ENCODE measurements at places on chromosomes 4 and X.

- DNase-seq, result no peak
These were observed 77.1 kb downstream of the RBM47 start for GRCh38 chr4:40552536-40552935.

- DNase-seq, result no peak
These were observed 66.0 kb downstream of the CBLL2 start for GRCh38 chrX:22338740-22339139.

DNA sequence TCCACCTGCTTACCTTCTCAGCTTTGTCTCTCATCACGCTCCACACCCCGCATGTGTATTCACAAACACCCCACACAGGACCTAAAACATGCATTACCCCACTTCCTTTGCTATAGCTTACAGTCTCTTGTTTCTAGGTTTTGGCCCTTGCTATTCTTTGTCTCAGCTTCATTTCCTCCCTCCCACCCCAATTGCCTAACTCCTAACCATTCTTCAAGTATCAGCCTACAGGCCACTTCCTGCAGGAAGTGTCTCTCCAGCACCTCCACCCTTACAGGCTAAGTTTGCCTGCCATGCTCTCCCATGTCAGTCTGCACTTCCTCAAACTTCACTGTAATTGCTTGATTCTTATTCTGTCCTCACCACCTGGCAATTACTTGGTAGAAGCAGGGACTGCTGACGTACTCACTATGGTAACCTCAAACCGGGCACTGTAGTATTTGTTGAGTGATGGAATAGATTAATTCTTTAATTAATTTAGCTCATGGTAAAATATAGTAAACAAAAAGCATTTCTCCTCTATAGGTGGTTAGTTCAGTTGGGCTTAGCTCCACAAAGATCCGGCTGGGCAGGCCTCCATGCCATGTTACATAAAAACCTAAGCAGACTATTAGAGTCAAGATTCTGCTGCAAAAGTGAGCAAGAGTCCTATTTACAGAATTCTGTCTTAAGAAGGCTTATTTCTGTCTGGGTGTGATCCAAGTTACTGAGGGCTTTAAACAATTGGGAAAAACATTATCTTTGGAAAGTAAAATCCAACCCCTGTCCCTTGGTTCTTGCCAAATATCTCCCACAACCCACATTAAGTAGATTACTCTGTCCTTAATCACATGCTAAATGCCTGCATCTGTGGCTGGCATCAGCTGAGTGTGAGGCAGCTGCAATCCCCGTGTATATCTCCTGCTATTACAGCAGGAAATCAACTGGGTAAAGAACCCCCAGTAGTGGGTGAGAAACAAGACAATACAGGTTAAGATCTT is 124.7 kb upstream of the CPEB2 start:
- DNase-seq, result no peak

- DNase-seq, result no peak
These were observed 2184.4 kb upstream of the AGA start for GRCh38 chr4:179626687-179627086.

GRCh38 chrX:96372313-96373046 is 312.2 kb upstream of the DIAPH2 start:
- DNase-seq, result no peak

GRCh38 chrX:23844502-23845138 is 61.6 kb downstream of the SAT1 start:
- no peak for DNase-seq

DNA sequence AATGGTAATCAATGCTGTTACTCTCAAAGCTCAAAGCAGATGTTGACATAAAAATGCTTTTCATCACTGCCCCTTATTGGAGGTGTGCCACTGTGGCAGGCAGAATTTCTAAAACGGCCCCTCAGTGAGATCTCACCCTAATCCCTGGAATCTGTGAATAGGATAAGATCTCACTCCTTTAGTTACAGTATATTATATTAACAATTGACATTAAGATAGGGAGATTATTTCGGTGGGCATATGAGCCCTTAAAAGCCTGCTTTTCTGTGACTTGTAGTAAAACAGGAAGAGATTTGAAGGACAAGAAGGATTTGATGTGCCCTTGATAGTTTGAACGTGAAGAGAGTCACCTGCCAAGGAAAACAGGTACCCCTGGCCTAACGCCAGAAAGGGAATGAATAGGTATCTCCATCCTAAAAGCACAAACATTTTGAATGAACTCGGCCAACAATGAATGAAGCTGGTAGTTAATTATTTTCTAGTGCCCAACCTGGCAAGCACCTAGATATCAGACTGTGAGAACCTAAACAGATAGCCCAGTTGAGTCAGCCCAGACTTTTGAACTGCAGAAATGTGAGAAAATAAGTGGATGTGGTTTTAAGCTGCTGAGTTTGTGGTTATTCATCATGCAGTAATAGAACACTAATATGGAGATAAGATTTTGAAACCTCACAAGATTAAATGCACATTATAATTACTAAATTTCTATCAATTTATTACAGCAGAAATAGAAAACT is 881.6 kb downstream of the PCDH18 start:
- DNase-seq, result peak; percentile 34

DNA sequence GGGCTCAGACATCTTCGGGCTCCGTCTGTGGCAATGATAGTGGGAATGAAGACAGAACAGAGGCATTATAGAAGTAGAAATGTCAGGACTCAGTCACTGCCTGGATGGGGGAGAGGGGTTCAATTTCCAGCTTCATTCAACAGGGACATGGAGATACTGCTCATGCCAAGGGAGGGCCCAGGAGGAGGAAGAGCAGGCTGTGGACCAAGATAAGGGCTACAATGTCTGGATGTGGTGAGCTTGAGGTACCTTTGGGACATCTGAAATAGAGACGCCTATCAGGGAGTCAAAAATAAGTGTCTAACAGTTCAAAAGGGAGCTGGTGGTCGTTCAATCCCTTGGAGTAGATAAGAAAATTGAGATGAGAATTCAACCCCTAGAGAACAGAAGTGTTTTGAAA is 34.5 kb downstream of the ELF4 start:
- DNase-seq, result no peak

DNA sequence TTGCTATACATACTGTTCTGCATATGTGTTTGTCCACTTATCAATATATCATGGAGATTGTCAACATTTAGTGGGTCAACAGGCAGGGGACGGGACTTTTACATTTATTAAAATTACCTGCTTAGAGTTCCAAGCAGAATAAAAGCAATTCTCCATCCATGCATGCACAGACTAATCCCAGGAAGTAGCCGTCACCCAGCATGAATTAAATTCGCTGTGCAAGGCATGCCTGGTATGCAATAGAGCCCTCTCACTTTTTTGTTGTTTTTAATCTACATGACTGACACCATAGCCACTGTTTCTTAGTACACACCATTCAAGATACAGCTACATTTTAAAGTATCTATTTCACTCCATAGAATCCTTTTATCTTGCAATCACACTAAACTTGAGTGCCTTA is 108.9 kb downstream of the USP46 start:
- no peak for DNase-seq

DNA sequence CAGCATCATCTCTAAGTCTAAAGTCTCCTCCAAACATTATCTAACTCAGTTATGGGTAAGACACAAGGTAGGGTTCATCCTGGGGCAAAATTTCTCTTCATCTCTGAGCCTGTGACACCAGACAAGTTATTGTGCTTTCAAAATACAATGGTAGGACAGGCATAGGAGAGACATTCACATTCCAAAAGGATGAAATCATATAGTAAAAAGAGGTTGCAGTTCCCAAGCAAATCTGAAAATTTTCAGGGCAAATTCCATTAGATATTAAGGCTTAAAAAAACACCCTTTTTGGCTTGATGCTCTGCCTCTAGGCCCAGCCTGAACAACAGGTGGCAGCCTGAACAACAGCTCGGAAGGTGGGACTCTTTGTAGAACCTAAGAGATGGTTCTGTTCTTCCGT is 448.3 kb upstream of the SLIT2 start:
- no peak for DNase-seq

- DNase-seq, result no peak
These were observed 75.1 kb downstream of the BLTP1 start for GRCh38 chr4:122227202-122227601.

DNA sequence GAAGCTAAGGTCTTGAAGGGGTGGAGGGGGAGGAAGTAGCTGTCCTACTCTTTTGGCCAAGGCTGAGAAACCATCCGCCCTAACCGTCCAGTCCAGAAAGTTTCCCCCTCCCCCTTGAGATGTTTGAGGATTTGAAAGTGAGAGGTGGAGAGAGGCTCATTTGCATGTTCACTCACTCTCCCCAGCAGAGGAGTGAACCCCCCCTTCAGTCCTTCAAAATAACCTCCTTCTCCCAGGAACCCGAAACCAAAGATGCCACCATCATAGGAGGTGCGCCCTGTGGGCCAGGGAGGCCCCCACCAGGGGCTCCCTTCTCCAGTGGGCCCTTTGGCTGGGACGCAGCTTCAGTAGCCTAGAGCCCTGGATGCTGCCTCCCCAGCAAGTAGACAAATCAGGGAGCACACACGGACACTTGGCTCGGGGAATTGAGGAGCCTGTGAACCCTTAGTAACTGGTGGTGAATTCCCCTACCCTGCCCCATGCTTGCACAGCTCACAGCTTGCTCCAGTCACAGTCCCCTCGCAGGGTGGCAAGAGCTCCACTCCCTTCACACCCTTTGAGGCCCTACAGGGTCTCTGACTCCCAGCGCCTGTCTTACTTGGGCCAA is 25.6 kb downstream of the ELF4 start:
- DNase-seq, result peak; percentile 81

- DNase-seq, result no peak
These were observed 32.9 kb downstream of the KIF4A start for GRCh38 chrX:70322784-70323183.

GRCh38 chr4:140579278-140579677 is 10.5 kb upstream of the UCP1 start:
- no peak for DNase-seq

- DNase-seq, result no peak
These were observed 54.1 kb downstream of the ARHGAP10 start for GRCh38 chr4:147786031-147786430.

- DNase-seq, result no peak
These were observed 906.5 kb downstream of the FAT4 start for GRCh38 chr4:126221282-126221681.

GRCh38 chr4:137427411-137427810 is 104.9 kb downstream of the PCDH18 start:
- DNase-seq, result no peak

GRCh38 chrX:42900947-42901346 is 123.0 kb upstream of the PPP1R2C start:
- DNase-seq, result no peak

DNA sequence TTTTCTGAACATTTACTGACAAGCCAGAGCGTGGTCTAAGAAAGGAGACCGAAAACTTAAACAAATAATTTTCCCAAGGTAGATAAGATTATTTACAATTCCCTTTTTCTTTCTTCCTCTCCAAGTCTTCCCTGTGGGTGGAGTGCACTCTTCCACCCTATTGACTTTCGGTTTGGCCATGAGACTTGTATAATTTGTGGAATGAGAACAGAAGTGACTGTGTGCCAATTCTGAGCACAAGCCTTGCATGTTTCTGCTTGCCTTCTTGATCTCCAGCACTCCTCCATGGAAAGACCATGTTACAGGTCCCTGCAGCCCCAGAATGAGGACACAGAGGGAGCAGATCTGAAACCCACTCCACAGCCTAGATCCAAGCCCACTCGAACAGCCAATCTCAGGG is 150.0 kb upstream of the HPGD start:
- no peak for DNase-seq

DNA sequence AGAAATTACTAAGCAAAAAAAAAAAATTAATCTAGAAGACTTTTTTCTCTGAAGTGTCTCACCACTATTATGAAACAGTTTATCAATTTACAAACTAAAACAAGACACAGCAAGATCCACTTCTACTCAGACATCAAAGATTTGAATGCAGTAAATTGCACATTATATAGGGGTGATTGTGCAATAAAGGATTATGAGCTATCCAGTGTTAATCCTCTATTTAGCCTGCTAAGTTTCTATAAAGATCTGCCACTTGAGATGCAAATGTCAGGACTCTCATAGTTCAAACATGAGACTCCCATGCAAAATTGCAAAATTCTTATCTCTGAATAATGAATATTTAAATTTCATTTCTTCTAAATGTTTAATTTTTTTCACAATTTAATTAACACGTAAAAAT is 2.2 kb downstream of the TECRL start:
- DNase-seq, result no peak

- DNase-seq, result no peak
These were observed 12.8 kb downstream of the CLDN2 start for GRCh38 chrX:106932960-106933537.

GRCh38 chr4:121112530-121112929 is 40.2 kb upstream of the NDNF start:
- no peak for DNase-seq

GRCh38 chr4:14445882-14446281 is 556.4 kb upstream of the CPEB2 start:
- no peak for DNase-seq

DNA sequence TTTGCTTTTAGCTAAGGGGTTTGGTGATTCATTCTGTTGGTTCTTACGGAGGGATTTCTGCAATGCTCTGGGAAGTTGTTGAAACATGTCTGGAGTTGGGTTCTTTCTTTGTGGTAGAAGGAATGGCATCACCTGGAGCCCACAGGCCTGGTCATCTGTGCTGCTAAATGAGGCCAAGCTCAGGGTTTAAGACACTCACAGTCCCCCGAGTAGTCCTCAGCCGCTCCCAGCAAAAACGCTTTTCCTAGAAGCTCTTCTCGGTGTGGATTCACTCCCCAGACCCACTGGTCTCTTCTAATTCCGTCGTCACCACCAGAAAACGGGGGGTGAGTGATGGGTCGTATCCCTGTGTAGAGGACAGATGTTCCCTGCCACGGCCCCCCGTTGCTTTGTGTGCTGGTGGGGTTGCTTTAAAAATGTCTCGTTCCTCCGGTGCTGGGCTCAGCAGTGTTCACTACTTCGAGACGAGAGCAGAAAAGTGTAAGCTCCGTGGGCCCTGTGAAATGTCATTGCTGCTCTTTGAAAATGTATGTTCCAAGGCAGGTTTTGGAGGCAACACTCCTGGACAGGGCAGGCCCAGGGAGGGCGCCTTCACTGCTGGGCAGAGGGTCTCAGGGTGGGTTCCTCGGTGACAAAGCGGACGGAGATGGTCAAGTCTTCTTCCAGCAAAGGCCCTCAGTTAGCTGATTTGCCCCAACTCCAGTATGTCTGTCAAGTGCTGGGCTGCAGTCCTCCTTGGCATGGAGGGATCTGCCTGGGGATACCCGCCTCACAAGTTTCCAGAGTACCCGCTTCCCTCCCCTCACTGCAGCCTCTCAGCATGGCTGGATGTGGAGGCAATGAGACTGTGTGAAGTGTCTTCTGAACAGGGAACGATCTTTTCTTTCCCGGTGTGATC is 37.3 kb downstream of the PSAPL1 start:
- DNase-seq, result no peak
